ENCODE measurements at places on chromosomes 1 and 21.

DNA sequence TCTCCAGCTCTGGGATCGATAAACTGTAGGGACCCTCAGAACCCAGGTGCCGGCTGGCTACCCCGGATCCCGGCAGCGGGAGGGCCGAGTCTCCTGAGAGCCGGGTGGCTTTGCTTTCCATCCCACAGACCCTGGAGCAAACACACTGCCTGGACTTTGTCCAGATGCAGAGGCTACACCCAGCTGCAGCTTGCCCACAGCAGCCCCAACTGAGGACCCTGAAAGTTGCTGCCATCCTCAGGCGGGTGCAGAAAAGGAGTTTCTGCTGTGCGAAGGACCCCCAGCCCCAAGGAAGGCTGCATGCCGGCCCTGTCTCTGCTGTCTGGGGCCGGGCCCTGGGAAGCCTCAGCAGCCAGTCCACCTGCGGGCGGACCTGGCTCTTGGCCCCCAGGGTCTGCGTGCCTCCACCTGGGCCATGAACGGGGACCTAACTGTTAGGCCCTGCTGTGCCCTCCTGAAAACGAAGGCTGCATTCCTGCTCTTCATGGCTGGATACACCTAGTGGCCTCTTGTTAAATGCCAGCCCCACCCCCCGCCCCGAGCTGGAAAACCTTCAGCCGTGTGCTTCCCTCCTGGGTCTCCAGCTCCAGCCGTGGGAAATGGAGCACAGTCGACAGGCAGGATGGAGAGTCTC, 97.5 kb upstream of the ARHGEF16 start:
- DNase-seq: no peak

DNA sequence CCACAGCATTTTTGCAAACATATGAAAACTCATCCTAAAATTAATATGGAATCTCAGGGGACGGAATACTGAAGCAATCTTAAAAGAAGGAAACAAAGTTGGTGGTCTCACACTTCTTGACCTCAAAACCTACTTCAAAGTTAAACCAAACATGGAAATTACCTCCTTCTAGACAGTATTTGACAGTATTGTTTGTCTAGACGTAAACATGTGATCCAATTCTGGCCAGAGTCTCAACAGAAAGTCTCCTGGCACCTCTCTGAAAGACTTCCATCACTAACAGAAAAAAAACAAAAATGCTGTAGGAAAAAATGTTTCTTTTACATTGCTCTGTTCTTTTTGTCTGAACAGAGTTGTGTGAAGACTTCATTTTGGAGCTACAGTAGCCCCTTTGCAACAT, 99.7 kb downstream of the BRINP3 start:
- DNase-seq: no peak

- DNase-seq: no peak
These were observed 17.3 kb downstream of the DDR2 start for GRCh38 chr1:162649583-162649982.

DNA sequence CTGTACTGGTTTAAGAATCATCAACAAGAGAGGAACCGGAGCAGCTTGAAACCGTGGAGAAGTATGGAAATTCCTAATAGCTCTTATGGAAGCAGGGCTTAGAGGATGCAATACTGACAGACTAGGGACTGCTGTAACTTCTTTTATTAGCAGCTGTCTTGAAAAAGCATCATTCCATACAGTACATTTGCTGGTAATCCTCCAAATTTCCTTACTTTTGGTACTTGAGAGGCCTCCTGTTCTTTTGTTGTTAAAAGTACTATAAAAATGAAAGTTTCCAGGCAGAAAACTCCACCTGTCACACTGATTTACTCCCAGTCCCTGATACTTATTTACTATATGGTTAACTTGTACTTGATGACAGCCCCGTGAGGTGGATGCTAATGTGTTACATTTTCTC, 7.7 kb downstream of the OMA1 start:
- DNase-seq: no peak

GRCh38 chr1:9728451-9729295, 77.1 kb downstream of the PIK3CD start:
- DNase-seq: no peak

GRCh38 chr1:69403756-69404320, 163.9 kb upstream of the LRRC7 start:
- no peak for DNase-seq

GRCh38 chr1:26733982-26734381, 38.2 kb downstream of the ARID1A start:
- no peak for DNase-seq

DNA sequence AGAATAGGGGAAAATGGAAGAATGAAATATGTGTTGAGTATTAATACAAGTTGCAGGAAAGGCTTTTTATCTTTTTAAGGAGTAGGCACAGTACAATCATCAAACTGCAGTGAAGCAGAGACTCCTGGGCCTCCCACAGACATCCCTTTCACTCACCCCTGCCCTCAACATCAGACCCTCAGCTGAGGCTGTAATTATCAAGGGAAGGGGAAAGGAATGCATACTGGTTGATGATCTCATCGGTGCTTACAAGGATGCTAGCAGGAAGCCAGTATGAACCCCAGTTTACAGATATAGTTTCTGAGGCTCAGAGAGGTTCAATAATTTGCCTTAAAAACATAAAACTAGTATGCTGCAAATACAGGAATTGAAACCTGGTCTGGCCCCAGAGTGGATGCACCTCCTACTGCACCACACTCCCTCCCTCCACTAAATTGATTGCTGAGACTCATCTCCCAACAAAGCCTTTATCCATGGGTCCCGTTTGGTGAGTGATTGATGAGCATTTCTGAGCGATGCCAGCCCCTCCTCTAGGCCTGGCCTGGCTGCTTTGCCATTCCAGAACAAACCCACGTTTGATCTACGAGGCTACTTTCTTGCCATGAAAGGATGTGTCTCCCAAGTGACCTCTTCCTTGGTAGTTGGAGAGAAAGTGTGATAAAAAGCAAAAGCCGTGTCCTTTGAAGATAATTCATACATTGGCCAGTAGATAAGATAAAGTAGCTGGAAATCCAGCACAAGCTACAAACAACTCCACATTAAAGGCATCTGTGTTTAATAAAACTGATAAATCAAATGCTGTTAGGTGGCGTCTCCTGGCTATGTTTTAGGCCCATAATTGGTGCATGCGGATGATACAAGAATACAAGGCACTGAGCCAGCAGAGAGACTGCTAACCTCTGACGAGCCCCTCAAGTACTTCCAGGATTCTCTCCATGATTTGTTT, 233.9 kb upstream of the CAMK1G start:
- DNase-seq: no peak

- no peak for DNase-seq
These were observed 90.7 kb upstream of the WLS start for GRCh38 chr1:68322837-68323687.
